ENCODE measurements at places on chromosomes 1 and 21.
A peak's percentile ranks its signal among the peaks of the same experiment; 100 is the strongest.

DNA sequence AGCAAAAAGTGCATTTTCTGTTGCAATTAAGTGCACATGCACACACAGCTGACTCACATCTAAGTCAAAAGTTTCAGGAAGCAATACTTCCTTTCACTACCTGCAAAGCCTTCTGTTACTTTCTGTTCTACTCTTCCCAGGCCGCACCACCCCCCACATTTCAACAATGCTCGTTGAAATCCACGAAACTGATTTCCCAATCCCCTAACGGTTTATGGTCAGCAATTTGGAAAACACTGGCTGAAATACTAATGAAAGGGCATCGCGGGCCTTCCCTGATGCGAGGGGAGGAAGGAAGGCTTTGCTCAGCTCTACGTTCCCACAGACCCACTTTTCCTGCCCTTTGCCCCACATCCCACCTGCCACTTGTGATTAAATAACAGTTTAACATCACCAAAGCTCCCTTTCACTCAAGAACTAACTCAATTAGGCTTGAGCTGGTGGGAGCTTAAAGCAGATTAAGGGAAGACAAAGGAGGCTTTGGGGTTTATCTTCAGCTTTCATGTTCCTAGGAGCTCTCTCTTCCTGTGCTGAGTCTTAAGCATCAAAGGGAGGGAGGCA, 243.2 kb upstream of the RAB4A start:
- DNase-seq: peak; percentile 13

- DNase-seq: no peak
Measured at GRCh38 chr1:202802998-202803932, 5.0 kb downstream of the KDM5B start.

DNA sequence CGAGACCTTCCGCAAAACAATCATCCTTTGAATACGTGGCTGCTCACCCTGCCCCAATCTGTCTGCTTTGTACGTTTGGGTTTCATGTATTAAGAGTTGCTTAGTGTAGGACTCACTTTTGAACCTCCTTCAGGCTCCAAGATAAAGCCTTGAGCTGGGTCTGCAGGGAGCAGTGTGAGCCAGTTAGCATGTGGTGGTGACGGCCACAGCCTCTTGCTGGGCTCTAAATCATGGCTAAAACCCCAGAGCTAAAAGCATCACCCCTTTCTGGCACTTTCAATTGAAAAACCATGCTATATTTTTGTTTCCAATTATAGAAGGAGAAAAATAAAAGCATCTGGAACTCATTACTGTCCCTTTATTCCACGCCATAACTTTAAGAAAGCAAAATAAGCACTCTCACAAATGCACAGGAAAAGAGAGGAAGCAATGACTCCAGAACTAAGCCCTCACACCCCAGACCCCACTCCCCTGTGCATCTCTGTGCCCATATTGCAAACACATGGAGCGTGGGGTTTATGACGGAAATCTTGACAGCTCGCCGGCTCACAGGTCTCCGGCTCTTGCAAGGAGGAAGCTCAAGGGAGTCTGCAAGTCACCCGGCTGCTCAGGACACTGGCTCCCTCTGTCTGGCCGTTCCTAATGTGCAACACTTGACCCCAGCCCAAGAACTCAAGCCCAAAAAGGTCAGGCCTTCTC, 135.5 kb downstream of the MIS18A start:
- peak; percentile 62 for DNase-seq

GRCh38 chr1:36366091-36366661, 19.5 kb downstream of the STK40 start:
- DNase-seq: no peak

GRCh38 chr1:89254658-89255287, 17.9 kb downstream of the GBP5 start:
- no peak for DNase-seq

GRCh38 chr21:42423197-42423675, 19.5 kb downstream of the UBASH3A start:
- no peak for DNase-seq

DNA sequence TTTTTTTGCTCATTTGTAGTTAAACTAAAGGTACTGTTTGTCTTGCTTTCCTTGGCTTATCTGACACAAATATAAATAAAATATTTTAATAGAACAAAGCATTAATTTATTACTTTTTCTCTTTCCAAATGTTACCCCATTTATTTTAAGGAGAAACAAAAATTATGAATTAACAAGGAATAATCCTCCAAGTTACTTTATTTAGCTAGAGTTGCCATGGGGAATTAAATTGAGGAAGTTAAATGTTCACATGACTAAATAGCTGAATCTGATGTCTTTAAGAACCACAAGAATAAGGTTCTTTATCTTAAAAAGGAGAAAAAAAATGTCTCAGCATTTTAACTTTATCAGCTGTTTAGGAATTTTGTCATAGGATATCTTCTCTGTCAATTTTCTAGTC, 12.3 kb downstream of the ATG4C start:
- DNase-seq: no peak

- DNase-seq: no peak
Measured at GRCh38 chr21:28614791-28615190, 377.9 kb downstream of the LTN1 start.

- DNase-seq: no peak
Measured at GRCh38 chr1:164363980-164364379, 195.0 kb upstream of the PBX1 start.

DNA sequence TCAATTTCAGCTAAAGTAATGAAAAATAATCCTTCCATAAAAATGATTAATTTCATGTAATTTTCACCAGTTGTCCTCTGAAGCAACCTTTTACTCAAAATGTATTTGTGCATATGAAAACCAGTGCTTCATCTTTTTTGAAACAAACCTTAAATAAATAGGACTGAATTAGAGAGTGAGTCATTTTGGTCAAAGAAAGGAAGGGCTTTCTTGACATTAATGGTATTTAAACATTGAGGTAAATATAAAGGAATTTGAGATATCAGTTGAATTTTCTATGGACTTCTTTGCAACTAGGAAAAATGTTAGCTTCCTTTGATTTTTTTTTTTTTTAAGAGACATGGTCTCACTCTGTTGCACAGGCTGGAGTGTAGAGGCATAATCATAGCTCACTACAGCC, 38.7 kb downstream of the SNX7 start:
- no peak for DNase-seq

GRCh38 chr1:93080179-93080823, 1.2 kb downstream of the MTF2 start:
- DNase-seq: peak; percentile 33

- DNase-seq: no peak
Measured at GRCh38 chr1:39566441-39567137, 10.0 kb downstream of the PABPC4 start.

DNA sequence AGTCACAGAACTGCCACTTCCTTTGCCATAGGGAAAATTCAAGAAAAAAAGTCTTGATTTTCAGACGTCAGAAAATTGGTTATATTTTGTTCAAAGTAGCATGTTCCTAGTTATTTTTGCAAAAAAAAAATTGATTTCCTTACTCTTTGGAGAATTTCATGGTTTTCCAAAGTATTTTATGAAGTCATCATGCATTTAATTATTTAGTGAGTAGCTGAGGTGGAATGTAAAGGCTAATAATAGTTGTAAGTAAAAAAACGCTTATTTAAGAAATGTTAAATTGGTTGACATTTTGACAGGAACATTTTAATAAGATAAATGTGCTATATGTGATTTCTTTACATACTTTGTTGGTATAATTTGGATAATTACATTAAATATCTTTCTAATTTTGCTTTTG, 20.8 kb downstream of the TSEN15 start:
- no peak for DNase-seq
